HT-29 (cell line): ENCODE measurements at places on chromosomes 11 and 22. TPM values are rescaled to one million over a fixed set of nuclear protein-coding genes. Genes with fewer than 3 reads are reported as not detected.
A peak's percentile ranks its signal among the peaks of the same experiment; 100 is the strongest.

DNA sequence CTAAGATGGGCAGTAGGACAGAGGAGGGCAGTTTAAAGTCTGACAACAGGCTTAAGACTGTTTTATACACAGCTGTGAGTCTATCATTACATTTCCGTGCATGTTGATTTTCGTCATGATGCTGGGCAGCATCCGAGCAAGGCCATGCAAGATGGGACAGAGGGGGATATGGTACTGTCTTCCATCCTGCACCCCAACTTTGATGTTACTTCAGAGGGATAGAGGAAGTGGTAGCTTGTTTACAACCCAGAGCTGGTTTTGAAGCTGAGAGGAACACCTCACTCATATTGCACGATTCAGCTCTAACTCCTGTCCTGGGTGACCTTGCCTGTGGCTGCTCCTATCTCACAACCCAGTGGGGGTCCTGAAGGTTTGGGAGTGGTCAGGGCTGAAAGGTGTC is 3.0 kb upstream of the SORL1 start:
- DNase-seq = no peak

- DNase-seq = no peak
Measured at GRCh38 chr11:108983636-108984420, 319.0 kb downstream of the DDX10 start.

GRCh38 chr22:45197606-45198462 is 34.1 kb downstream of the NUP50 start:
- no peak for DNase-seq

DNA sequence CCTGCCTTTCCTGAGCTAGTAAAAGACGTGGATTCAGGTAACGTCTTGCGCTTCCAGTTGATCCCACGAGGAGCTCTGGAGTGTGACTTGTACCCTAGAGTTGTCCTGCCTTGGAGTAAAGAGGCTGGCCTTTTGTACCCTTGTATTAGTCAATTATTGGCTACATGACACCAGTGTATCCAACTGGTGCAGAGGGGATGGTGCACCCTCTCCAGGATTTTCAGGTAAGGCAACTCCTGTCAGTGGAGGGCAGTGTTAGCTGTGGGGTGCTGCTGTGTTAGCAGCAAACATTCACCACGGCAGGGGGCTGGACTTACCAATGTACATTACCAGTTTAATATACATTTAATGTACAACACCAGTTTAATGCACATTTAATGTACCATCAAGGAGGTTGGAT is 233.5 kb downstream of the MIAT start:
- no peak for DNase-seq

DNA sequence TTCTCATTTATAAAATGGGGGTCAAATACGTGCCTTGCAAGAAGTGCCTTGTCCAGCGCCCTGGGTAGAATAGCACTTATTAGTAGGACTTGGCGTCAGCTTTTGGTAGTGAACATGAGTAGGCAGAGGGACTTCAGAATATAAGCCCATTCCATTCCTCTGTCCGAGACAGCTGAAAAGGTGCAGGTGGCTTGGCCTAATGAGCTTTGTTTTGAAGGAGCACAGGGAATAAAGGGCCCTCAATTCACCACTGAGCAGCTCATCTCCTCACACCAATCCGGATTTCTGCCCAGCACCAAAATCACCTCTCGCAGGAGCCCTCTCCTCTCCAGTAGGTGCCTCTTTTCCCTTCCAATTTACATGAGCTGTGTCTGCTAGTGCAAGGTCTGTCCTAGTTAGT is 91.2 kb downstream of the DSCAML1 start:
- DNase-seq = no peak

GRCh38 chr11:1511937-1512496 is 25.4 kb upstream of the MOB2 start:
- no peak for DNase-seq

GRCh38 chr22:36301851-36302250 is 48.9 kb downstream of the APOL1 start:
- DNase-seq = peak; percentile 8

GRCh38 chr11:45997599-45997998 is 75.1 kb downstream of the LARGE2 start:
- DNase-seq = no peak

DNA sequence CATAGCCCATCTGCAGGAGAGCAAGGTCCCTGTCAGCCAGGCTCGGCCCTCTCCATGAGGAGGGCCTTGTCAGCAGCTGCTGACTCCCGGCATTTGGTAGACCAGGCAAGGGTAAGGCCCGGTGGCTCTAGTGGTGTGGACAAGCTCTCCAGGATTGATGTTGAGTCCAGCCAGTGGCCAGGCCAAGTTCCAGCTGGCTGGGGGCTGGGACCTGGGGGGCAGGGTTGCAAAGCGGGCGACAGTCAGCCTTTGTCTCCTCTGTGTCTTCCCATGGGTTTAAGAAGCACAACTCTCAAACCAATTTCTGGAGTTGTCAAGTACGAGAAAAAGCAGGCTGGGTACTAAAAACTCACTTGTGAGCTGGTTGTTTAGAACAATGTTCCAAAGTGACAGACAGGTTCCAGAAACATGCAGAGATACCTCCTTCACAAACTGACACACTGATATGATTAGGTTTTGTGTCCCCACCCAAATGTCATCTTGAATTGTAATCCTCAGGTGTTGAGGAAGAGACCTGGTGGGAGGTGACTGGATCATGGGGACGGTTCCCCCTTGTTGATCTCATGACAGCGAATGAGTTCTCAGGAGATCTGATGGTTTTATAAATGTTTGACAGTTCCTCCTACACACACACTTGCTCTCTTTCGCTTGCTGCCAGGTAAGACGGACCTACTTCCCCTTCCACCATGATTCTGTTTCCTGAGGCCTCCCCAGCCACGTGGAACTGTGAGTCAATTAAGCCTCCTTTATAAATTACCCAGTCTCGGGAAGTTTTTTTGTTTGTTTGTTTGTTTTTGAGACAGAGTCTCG is 52.3 kb upstream of the SERPIND1 start:
- no peak for DNase-seq

GRCh38 chr22:29105468-29105867 is 32.6 kb downstream of the KREMEN1 start:
- DNase-seq = no peak

DNA sequence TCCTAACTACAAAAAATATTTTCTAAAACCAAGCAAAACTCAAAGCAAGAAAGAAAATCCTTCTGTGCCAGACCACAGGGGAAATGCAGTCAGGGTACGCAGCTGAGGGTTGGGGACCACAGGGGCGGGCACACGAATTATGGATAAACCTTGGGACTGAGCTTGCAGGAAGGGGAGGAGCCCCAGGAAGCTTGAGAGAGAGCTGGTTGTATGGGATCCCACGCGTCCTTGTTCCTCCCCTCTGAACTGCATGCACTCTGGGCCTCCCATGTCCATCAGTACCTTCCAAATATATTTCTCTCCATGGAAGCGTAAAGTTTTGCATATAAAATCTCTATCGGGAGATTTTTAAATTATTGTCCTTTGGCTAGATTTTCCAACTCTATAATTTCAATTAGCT is 673.4 kb downstream of the TBC1D22A start:
- no peak for DNase-seq

DNA sequence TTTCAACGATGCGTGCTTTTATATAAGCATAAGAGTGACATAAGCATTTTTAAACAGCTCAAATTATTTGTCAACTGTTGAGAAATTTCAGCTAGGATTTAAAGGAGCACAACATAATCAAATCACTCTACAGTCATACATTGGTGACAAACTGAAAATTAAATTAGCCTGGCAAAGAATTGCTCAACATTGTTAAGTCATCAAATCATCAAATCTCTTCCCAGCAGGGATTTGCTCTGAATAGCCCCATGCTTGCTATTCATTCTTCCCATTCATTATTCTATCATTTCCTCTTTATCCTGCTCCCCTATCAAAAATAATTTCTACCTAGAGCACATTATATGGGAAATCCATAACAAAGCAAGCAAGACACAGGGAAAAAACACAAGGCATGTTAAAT is 198.7 kb upstream of the LUZP2 start:
- DNase-seq = no peak

DNA sequence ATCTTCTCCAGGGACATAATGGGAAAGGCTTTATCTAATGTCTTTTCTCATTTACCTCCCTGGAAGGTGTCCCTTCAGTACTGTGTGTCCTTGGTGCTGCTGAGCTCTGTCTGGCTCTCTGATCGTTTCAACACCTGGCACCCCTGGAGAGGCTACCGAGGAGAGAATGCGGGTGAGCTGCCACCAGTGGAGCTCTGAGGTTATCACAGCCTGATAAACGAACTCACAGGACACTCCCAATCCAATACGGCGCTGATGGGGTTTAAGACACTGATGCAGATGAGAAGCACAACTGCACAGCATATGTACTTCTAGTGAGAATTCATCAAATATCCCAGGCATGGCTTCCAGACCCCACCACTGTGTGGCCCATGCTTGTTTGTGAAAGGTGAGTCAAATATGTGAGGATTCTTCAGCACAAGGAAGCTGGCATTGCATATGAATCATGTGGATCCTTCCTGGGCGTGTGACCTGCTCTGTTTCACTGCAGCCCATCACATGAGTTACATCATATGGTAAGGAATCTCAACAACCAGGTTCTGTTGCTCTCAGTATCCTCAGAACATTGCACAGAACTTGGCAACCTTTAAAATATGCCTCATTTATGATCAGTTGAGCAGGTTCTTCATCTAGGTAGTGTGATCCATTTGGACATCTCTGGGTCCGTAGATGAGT is 34.8 kb upstream of the VWA5A start:
- no peak for DNase-seq

- no peak for DNase-seq
Measured at GRCh38 chr11:94028436-94028835, 7.3 kb downstream of the HEPHL1 start.

DNA sequence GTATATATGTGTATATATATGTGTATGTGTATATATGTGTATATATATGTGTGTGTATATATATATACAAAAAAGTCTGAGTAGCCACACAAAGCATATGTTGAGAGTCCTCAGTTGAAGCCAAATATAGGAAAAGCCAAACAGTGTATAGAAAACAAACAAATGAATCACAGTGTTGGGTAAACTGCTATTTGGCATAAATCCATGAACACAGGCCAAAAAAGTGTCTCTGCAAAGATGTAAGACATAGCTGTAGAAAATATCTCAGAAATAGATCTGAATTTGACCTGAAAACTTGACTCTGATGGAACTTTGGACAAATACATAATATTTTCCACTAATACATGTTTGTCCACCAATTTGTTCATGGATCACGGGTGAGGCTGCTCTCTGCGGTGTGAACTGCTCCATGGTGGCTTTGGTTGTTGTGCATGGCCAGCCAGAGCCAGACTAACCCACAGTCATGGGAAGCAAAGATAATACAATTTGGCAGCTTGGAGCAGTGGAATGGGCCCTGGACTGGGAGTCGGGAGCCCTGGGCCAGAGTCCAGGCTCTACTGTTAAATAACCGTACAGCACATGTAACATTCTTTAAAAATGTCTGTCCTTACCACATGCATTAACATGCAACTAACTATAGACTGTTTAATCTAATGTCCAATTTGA is 76.9 kb upstream of the EED start:
- no peak for DNase-seq

DNA sequence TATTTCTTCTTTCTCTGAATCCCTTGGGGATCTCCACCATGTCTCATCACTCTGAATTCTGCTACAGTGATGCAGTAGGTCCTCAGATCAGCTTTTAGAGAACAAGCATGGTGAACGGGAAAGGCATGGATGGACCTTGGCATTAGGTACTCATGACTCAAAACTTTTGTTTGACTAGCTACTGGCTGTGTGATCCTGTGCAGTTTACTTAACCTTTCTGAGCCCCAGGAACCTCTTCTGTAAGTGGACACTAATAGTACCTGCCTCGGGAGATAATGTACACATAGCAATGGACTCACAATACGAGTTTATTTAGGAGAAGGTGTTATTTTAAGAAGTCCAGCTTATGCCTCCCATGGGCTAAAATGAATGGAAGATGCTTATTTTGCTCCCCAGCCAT is 184.7 kb upstream of the TBCEL start:
- no peak for DNase-seq

- DNase-seq = no peak
Measured at GRCh38 chr11:115766561-115766960, 262.3 kb upstream of the CADM1 start.

DNA sequence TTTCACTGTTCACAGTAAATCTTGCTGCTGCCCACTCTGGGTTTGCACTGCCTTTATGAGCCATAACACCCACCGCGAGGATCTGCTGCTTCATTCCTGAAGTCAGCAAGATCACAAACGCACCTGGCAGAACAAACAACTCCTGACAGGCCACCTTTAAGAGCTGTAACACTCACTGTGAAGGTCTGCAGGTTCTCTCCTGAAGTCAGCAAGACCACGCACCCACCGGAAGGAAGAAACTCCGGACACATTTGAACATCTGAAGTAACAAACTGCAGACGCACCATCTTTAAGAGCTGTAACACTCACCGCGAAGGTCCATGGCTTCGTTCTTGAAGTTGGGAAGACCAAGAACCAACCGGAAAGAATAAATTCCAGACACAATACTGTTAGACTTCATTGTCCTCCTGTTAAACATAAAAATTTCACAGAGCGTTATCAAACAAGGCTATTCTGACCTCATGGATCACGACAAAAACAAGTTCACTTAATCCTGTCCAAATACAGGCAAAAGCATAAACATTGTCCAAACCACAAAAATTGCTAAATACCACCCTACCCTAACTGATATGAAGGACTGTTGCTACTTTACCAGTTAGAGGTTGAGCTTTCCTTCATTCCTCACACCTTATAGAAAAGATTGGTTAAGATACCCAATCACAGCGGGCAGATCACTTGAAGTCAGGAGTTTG is 3.0 kb upstream of the CCDC117 start:
- DNase-seq = no peak

- DNase-seq = no peak
Measured at GRCh38 chr11:12717851-12718291, 43.6 kb downstream of the TEAD1 start.

GRCh38 chr22:39214006-39214382 is 30.8 kb downstream of the PDGFB start:
- DNase-seq = peak; percentile 21

The SLC16A8 gene
- not detected in 2 replicates for total RNA-seq

The MOV10L1 gene
- not detected in 2 replicates for total RNA-seq

The HEPHL1 gene
- total RNA-seq = not detected in 2 replicates

The SYCE3 gene
- not detected in 2 replicates for total RNA-seq

The TMEM132A gene
- 35.6 and 37.5 TPM in 2 replicates for total RNA-seq

The DBX1 gene
- not detected in 2 replicates for total RNA-seq

The CSF2RB gene
- not detected in 2 replicates for total RNA-seq

The NAA40 gene
- total RNA-seq = 14.9 and 20.0 TPM in 2 replicates

The ZNF214 gene
- 1.8 and 2.5 TPM in 2 replicates for total RNA-seq
